RWPE2 (cell line): ENCODE measurements at places on chromosomes 7 and 10.

DNA sequence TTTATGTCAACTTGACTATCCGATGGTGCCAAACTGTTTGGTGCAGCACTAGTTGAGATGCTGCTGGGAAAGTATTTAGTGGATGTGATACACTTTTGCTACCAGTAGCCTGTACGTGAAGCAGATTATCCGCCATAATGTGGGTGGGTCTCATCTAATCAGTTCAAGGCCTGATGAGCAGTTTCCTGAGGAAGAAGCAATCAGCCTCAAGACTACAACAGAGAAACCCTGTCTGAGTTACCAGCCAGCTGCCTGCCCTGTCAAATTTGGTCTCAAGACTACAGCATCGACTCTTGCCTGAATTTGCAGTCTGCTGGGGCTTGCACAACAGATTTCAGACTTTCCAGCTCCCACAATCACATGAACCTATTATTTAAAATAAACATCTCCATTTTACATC, 10.9 kb upstream of the RBP3 start:
- DNase-seq = peak; percentile 8
- no peaks in the 10 kb centered on the region for H3K4me1 ChIP-seq
- no peak overlapping the region for H3K4me3 ChIP-seq

DNA sequence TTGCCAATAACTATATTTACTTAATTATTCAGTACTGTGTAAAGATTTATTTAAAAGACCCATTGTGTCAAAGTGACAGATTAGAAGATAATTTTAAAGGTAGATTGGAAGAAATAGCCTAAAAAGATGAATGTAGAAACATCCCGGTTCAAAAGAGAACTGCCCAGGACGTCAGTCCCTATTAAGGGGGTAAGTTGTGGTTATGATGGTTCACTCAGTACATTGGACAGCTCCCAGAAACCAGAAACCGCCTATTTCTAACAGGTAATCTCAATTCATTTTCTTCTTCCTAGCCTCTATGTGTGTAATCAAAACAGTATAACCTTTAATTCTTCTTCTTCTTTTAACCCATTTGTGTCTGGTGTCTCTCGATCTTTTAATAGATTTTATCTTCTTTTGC, 1.5 kb upstream of the FERD3L start:
- no peak overlapping the region for H3K4me3 ChIP-seq
- H3K27me3 ChIP-seq = peaks cover 55% of the 10 kb centered on the region
- no peaks in the 10 kb centered on the region for H3K4me1 ChIP-seq
- no peak overlapping the region for H3K27ac ChIP-seq

GRCh38 chr10:19817231-19817933, 1.1 kb downstream of the PLXDC2 start:
- H3K4me1 ChIP-seq = peaks cover 8% of the 10 kb centered on the region
- peak overlapping the region; percentile 37 for H3K4me3 ChIP-seq
- no peaks in the 10 kb centered on the region; the same call in 1 of the 2 replicates for H3K36me3 ChIP-seq
- DNase-seq = no peak

- H3K36me3 ChIP-seq = peaks cover 11% of the 10 kb centered on the region
- no peak overlapping the region for H3K4me3 ChIP-seq
- DNase-seq = no peak
- H3K27ac ChIP-seq = no peak overlapping the region
- peaks cover 16% of the 10 kb centered on the region for H3K4me1 ChIP-seq
Observed at GRCh38 chr10:37855636-37856035, 1.8 kb downstream of the ZNF248 start.

- H3K27ac ChIP-seq = peak overlapping the region; percentile 82
- DNase-seq = no peak
- peaks cover 19% of the 10 kb centered on the region for H3K4me1 ChIP-seq
- H3K4me3 ChIP-seq = no peak overlapping the region
Observed at GRCh38 chr7:34061149-34061548, 155.8 kb downstream of the BMPER start.

DNA sequence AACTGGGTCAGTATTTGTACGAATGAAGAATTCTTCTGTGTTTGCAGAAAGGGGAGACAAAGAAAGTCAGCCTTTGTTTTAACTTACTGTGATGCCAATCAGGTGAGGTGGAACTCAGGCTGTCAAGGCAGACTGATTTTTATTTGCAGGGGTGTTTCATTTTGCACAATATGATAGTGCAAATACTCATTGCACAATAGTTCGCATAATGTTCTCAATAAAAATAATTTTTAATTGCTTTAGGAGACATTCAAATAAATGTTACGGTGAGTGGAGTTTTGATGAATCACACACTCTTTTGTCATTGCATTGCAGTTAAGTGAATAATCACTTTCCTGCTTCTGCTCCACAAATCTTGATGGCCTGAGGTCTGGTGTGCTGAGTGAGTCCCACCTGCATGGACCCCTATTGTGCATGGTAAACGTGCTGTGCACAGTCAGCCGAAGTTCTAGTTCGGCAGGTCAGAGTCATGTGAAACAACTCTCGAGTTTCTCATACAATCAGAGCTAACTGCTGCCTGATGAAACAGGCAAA, 141.3 kb upstream of the FZD8 start:
- peaks cover 12% of the 10 kb centered on the region for H3K4me1 ChIP-seq
- no peaks in the 10 kb centered on the region for H3K36me3 ChIP-seq
- peak overlapping the region; percentile 93 for H3K27ac ChIP-seq

GRCh38 chr7:47746468-47746867, 164.6 kb upstream of the TNS3 start:
- H3K36me3 ChIP-seq = no peaks in the 10 kb centered on the region
- H3K27me3 ChIP-seq = no peaks in the 10 kb centered on the region
- no peak for DNase-seq
- no peaks in the 10 kb centered on the region for H3K4me1 ChIP-seq
- H3K27ac ChIP-seq = no peak overlapping the region
- no peak overlapping the region for H3K4me3 ChIP-seq

GRCh38 chr10:117547016-117547715, 4.6 kb downstream of the EMX2 start:
- no peaks in the 10 kb centered on the region for H3K36me3 ChIP-seq
- no peak for DNase-seq
- no peak overlapping the region for H3K4me3 ChIP-seq
- peaks cover 99% of the 10 kb centered on the region for H3K27me3 ChIP-seq

GRCh38 chr7:42068554-42069280, 168.3 kb downstream of the GLI3 start:
- peaks cover 36% of the 10 kb centered on the region for H3K4me1 ChIP-seq
- no peaks in the 10 kb centered on the region for H3K36me3 ChIP-seq
- no peaks in the 10 kb centered on the region for H3K27me3 ChIP-seq
- no peak overlapping the region for H3K4me3 ChIP-seq

- no peaks in the 10 kb centered on the region for H3K27me3 ChIP-seq
- H3K27ac ChIP-seq = no peak overlapping the region
- no peak overlapping the region for H3K4me3 ChIP-seq
- no peak for DNase-seq
Observed at GRCh38 chr10:33085313-33085833, 127.3 kb upstream of the ITGB1 start.

DNA sequence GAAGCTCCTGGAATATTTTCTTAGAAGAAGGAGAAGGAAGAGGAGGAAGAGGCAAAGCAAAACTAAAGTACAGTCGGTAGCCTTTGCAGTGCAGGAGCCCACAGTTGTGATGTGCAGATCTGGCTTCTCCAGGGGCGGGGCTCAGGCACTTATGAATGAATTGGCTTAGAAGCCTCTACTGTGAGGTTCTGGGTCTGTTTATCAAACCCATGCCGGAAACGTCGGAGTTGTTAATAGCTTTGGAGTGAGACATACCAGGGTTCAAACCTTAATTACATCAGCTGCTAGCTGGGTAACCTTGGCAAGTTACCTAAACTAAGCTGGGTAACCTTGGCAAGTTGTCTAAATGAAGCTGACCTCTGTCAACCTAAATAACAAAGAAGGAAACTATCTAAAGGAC, 89.3 kb upstream of the PITRM1 start:
- no peaks in the 10 kb centered on the region for H3K36me3 ChIP-seq
- no peaks in the 10 kb centered on the region for H3K4me1 ChIP-seq
- DNase-seq = no peak
- no peaks in the 10 kb centered on the region for H3K27me3 ChIP-seq
- no peak overlapping the region for H3K27ac ChIP-seq
- no peak overlapping the region for H3K4me3 ChIP-seq

- H3K27ac ChIP-seq = no peak overlapping the region
- no peaks in the 10 kb centered on the region for H3K36me3 ChIP-seq
Observed at GRCh38 chr10:48448796-48449195, 142.3 kb downstream of the MAPK8 start.

DNA sequence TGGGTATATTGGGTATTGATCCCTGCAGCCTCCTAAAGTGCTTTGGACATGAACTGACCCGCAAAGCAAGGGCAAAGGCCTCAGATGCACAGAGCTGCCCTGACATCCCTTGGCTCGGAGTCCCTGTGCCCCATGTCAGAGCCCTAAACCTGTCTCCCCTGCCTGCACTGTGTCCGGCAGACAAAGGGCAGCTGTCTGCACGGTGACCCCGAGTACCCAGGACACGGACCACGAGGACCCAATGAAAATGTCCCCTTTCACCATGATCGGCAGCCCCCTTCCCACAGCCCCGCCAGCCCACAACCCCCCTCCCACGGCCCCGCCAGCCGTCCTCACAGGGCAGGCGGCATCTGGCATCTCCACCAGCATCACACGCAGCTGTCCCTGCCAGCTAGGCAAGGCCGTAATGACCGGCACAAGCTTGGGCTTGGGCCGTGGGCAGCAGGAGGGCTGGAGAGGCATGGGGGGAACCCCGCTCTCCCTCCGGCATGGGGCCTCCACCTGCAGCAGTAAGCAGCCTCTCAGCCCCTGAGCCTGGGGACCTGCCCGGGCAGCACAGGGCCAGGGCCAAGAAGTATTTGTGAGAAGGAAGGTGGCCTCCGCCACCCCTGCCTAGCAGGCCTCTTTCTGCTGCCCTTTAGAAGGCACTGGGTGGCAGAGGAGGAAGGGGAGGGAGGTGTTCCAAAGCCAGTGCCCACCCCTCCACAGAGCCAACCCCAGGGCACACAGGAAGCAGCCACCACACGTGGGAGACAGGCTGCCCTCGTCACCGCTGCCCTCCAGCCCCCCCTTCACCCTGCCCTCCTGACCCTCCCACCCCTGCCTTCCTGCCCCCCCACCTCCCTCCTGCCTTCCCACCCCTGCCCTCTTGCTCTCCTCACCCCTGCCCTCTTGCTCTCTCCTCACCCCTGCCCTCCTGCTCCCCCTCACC, 10.1 kb downstream of the NUDT1 start:
- H3K36me3 ChIP-seq = no peaks in the 10 kb centered on the region
- no peak overlapping the region for H3K27ac ChIP-seq
- H3K27me3 ChIP-seq = no peaks in the 10 kb centered on the region
- H3K4me3 ChIP-seq = no peak overlapping the region

DNA sequence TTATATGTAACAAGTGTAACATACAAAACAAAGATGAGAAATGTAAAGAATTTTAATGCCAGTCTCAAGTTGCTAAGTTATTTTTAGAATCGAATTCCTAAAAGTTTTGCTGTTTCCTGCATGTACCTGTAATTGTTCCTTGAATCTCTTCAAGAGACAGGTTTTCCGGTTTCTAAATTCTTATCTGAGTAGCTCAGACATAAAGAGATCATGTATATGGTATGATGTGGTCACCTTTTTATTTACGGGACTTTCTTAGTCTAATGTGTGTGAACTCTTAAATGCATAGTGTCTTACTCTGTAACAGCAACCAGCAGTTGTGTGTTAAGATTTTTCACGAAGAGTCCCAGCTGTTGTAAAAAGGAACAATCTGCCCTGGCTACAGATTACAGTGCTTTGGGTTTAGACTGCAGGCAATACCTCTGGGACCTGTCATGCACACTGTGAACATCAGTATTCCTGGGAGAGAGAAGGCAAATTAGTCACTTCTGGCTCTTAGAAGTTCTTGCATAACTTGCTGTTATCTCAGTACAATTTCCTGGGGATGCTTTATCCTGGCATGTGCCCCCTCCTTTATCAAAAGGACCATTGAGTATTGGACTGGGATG, 263.4 kb downstream of the BICC1 start:
- H3K27ac ChIP-seq = peak overlapping the region; percentile 70
- no peak for DNase-seq
- peaks cover 13% of the 10 kb centered on the region for H3K4me1 ChIP-seq
- no peaks in the 10 kb centered on the region for H3K27me3 ChIP-seq

DNA sequence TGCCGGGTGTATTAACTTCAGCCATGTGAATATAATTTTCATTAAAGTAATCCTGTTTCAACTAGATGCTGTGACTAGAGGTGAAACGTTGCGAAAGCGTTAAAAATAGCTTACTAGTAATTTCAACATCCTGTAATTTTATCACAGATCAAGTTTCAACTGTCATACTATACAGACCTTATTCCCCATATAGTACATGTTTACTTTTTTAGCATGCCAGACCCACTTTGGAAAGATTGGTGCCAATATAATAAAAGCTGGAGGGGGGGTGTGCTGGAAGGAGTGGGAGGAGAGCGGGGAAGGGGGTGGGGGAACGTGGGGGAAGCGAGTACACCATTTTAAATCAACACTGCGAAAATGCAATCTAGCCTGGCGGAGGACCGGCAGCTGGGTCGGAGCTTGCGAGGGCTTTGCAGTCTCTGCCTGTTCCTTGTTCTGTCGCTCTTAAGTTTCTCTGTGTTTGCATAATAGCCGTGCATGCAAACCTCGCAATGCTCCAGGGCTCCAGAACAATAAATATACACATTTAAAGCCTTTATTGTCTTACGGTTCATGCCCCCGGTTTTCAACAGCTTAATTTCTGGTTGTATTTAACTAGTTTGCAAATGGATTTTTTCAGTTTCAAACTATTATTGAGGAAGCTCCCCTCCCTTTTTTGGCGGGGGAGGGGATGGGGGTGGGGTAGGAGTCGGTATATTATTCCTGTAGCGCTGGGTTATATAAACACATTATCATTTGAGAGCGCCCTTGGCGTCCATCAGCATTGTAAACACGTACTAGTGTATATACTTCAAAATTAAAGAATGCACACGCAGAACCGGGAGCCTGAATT, 1.3 kb upstream of the ARID5B start:
- H3K4me3 ChIP-seq = peak overlapping the region; percentile 81
- H3K27ac ChIP-seq = peak overlapping the region; percentile 96
- H3K27me3 ChIP-seq = no peaks in the 10 kb centered on the region

GRCh38 chr7:2129323-2130095, 103.2 kb downstream of the MAD1L1 start:
- DNase-seq = no peak
- H3K4me3 ChIP-seq = no peak overlapping the region
- H3K4me1 ChIP-seq = no peaks in the 10 kb centered on the region
- H3K27me3 ChIP-seq = no peaks in the 10 kb centered on the region

DNA sequence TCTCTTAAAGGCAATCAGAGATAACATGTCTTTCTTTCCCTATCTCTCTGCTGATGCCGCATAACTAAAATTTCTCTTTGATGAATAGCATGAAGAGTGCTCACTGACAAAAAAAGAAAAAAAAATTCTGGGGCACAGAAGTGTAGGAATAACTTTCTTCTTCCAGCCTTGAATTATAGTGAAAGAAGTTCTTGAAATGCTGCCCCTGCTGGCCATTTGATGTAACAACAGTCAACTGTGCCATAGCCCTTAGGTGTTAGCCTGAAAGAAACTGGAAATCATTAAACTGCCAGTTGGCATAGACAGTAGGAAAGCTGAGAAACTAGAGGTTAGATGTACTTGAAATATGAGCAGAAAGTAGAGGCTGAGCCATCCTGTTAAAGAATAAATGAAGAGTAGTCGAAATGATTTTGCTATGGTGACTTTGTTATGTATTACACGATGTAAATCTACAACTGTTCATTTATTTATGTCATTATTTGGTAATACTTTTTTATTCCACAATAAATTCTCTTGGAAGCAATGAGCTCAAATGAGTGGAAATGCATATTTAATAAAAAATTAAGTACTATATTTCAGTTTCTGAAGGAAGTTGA, 48.3 kb upstream of the FAM171A1 start:
- H3K4me1 ChIP-seq = no peaks in the 10 kb centered on the region
- H3K4me3 ChIP-seq = no peak overlapping the region
- DNase-seq = no peak
- no peaks in the 10 kb centered on the region for H3K36me3 ChIP-seq
